ENCODE measurements at places on chromosomes 4 and X. TPM values are rescaled to one million over a fixed set of nuclear protein-coding genes. Genes with fewer than 3 reads are reported as not detected.

DNA sequence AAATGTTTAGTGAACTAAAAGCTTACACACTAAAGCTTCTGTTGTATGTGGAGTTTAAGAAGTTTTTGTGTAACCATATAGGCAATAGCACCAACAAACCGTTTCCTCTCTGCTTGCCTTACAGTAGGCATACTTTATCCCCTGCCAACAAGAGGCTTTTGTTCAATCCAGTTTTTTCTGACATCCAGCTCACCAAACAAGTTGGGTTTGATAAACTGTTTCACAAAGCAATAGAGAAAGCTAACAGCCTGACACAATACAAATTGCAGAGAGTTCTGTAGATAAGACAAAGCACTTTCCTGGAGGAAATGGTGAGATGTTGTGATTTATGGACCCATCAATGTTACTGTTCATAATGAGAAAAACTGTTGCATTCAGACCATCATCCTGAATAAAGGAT lies 53.8 kb downstream of the PACRGL start:
- DNase-seq, result no peak

- no peak for DNase-seq
Measured at GRCh38 chr4:118935819-118936218, 47.2 kb downstream of the SYNPO2 start.

DNA sequence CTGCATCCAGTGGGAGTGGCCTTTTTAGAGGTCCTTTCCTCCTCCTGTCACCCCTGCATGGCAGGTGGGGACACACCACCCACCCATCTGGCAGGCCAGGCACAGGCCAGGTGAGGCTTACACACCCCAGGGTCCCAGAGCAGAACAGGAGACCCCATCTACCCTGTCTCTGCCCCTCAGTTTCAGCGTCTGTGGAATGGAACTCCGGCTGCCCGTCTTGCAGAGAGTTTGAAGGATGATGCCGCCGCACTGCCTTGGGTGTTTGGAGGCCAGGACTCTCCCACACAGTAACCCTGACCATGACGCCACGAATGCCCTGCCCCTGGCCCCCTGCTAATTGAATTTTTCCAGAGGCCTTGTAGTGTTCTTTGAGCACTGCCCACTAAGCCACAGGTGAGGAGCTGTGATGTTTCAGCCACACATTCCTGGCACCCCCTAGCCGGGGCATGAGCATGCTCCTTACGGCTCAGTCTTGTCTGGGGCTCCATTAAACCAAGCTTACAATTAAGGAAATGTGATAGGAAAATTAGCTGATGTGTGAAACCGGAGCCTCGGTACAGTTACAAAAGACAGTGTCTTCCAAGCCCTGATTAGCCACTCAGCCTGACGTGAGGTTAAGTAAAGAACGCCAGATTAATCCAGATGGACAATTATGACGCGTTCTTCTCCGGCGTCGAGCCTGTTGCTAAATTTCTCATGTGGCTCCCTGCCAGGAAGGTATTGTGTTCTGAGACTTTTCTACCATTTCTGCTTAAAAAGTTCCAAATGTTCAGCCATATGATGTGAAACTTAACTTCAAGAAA lies 39.3 kb downstream of the HMX1 start:
- DNase-seq, result no peak

DNA sequence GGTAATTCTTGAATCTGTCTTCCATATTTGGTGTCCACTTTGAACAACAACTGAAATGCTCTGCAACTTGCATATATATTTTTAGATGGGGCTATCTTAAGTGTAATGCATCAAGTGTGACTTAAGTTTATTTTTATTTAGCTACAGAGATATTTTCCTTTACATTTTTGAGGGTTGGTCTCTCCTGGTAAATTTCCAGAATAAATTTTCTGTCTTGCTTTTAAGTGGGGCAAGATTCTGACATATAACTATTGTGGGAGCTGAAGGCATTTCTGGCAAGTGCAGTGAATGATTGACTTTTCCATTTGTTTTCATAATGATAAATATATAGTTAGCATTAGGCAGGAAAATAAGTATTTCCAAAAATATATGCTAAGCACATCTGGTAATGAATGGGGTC lies 18.8 kb downstream of the UNC5C start:
- peak; percentile 50 for DNase-seq

DNA sequence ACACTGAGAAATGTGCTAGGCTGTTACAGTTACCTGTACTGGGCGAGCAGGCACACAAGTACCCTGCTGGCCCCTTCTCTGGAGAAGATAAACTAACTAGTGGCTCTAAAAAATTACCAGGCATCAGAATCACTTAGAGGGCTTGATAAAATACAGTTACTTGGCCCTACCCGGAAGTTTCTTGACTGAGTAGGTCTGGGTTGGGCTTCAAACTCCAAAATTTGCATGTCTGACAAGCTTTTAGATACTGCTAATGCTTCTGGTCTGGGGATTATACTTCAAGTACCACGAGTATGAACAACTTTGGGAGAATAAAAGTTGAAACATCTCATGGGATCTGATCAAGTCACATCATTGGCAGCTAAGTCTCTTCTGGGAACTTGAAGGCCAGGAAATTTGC lies 30.8 kb downstream of the CEP135 start:
- no peak for DNase-seq

- no peak for DNase-seq
Measured at GRCh38 chr4:5469861-5470260, 238.5 kb downstream of the EVC2 start.

- no peak for DNase-seq
Measured at GRCh38 chr4:90798948-90799347, 671.8 kb downstream of the CCSER1 start.

HSFX3 gene
- not detected for total RNA-seq

- DNase-seq, result peak; percentile 45
Measured at GRCh38 chr4:142383800-142384470, 462.2 kb downstream of the INPP4B start.

GRCh38 chr4:165359506-165359905 lies 19.3 kb upstream of the CPE start:
- DNase-seq, result peak; percentile 49

ZAR1 gene
- not detected for total RNA-seq

TCEAL7 gene
- total RNA-seq, result 7.6 TPM

DNA sequence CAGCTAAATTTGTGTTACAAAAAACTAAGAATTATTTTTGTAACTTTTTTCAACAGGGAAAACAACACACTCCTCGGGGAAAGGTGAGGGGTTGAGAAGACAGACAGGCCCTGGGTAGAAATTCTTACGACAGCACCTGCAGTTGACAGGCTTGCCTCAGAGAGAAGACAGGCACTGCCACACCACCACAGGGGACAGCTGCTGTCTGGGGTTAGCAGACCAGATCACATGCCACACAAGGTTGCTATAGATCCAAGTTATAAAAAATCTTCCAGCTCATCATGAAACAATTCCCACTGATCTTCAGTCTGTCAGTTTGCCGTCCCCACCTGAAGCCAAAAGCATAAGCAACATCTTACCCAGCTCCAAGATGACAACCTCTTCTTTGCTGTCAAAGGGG lies 143.2 kb upstream of the ZCCHC13 start:
- no peak for DNase-seq

- no peak for DNase-seq
Measured at GRCh38 chrX:2583194-2584162, 82.7 kb upstream of the DHRSX start.

SYTL4 gene
- 3.3 TPM for total RNA-seq

DNA sequence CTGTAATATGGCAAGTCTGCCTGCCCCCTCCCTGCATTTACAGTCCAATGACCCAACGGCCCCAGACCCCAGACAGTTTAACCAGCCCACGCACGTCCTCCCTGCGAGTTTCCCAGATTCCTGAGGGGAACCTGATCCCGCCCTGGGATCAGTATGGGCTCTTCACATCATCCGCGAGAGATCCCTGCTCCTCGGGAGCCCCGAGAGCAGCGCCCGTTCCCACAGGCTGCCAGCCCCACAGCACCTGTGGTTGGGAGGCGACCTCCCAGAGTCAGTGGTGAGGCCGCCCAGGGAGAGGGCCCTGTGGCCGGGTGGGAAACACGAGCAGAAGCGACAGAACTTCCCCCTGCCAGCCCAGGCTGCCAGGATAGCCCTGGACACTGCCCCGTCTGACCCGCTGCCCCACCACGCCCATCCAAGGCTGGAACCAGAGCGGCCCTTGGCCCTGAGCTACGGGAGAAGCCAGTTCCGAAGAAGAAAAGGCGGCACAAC lies 32.8 kb downstream of the TSC22D3 start:
- DNase-seq, result no peak

NLRP2B gene
- total RNA-seq, result not detected
